ENCODE measurements at places on chromosomes 1 and 21.

- DNase-seq = no peak
Measured at GRCh38 chr1:33971018-33971710, 107.3 kb downstream of the HMGB4 start.

- DNase-seq = no peak
Measured at GRCh38 chr1:53125122-53125521, 17.3 kb downstream of the SLC1A7 start.

DNA sequence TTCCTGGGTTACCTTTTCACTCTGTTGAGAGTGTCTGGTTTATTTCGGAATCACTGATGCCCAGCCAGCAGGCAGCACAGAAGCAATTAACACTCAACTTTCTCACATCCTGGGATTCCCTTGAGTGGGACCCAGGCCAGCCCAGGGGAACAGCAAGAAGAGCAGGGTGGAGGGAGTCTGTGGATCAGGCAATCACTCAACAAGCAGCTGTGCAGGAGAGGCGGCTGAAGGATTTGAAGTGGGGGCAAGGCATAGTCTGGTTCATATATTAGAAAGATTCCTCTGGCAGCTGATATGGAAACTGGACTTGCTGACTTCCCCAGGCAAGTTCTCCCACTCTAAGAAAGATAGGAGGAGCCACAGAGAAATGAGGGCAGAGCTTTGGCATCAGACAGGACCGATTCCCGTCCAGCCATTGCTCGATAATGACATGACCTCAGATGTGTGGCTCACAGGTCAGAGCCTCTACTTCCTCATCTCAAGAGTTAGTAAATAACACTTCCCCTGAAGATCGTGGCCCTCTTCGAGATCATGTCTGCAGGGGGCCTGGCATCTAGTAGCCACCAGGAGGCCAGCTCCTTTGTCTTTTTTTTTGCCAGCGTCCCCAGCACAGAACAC lies 12.4 kb downstream of the EPHA8 start:
- no peak for DNase-seq

- DNase-seq = no peak
Measured at GRCh38 chr1:170594066-170594626, 62.2 kb downstream of the GORAB start.

DNA sequence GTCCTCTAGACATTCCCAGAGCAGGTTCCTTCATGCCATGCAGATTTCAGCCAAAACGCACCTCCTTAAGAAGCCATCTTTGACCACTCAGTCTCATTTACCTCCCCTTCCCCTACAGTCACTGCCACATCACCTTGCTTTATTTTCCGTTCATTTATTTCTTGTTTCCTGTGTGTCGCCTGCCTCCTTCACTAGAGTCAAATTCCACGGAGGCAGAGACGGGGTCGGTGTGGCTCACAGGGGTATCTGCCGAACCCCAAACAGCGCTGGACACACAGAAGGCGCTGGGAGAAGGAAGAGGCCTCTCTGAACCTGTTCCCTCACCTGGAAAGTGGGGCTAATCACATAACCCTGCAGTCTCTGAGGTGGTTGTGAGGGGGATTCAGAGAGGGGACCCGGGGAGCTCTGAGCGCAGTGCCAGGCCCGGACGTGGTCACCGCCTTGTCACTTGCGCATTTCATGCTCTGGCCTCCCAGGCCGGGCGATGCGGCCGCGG lies 23.6 kb upstream of the DMBX1 start:
- no peak for DNase-seq

- no peak for DNase-seq
Measured at GRCh38 chr1:1297802-1298424, 9.8 kb downstream of the ACAP3 start.

GRCh38 chr21:38813143-38813542 lies 7.4 kb downstream of the ETS2 start:
- no peak for DNase-seq

DNA sequence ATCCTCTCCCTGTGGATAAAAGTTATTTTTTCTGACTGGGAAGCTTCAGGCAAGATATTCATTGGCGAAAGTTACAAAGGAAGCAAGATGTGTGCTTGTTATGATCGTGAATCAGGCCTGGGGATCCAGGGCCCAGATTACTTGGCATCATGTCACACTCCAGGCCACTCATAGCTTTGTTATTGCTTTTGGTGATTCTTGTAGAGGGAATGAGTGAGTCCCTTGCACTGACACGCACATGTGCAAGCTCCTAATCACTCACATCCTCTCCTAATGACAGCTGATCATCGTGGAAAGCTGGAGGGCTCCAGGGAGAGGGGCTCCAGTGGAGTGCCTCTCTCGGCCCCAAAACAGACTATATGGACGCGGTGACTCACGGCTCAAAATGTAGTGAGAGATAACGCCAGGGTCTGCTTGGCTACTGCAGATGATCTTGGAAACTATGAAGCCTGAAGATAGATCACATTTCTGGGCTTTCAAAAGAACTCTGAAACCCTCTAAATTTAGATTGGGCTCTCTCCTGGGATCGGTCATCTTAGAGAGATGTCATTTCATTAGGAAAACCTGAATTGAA lies 481.1 kb upstream of the USP24 start:
- DNase-seq = peak; percentile 59

DNA sequence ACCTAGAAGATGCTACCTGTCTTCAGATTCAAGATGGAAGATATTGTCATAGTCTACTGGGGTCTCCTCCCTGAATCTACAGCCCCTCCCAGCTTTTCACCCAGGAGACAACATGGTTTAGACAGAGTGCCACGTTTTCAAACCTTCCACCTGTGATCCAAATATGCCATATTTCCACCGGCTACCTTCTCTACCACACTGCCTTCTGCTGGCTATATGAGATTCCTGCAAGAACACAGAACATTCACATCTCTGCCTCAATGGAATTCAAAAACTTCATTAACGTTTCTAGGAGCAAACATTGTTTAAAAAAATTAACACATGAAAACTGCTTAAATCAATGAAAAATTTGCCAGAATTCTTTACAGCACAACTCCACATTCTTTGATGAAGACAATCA lies 12.9 kb upstream of the LELP1 start:
- DNase-seq = no peak

- DNase-seq = no peak
Measured at GRCh38 chr1:246526915-246527314, 19.8 kb upstream of the SMYD3 start.
